ENCODE measurements at places on chromosomes 6 and 20.

DNA sequence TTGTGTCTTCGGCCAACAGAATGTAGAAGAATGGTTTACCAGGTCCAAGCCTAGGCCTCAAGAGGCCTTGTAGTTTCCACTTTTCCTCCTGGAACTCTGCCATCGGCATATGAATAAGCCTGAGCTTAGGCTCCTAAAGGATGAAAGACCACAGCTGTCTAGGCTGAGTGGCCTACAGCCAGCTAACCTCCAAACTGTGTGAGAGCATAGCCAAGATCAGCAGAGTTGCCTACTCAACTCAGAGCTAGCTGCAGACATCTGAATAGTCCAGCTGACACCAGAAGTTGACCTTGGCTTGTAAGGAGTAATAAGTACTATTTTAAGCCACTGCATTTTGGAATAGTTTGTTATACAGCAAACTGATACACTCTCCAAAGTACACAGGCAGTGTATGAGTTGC lies 52.6 kb upstream of the SMIM29 start:
- DNase-seq: no peak

- no peak for DNase-seq
Observed at GRCh38 chr20:57272883-57273535, 6.6 kb upstream of the BMP7 start.

DNA sequence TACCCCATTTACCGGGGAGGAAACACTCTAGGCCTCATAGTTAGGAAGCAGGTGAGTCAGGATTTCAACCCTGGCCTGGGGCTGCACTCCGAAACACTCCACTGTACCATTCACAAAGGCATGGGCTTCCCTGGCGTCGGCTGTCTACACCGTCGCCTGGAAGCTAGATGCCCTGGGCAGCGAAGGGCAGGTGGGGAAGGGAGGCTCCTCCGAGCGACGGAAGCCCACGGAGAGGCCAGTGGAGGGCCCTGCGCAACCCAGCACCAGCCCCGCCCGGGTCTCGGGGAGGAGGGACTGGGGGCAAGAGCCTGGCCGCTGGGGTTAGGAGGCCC lies 16.1 kb downstream of the SDCBP2 start:
- DNase-seq: no peak

GRCh38 chr6:21000331-21000801 lies 466.1 kb downstream of the CDKAL1 start:
- DNase-seq: no peak

DNA sequence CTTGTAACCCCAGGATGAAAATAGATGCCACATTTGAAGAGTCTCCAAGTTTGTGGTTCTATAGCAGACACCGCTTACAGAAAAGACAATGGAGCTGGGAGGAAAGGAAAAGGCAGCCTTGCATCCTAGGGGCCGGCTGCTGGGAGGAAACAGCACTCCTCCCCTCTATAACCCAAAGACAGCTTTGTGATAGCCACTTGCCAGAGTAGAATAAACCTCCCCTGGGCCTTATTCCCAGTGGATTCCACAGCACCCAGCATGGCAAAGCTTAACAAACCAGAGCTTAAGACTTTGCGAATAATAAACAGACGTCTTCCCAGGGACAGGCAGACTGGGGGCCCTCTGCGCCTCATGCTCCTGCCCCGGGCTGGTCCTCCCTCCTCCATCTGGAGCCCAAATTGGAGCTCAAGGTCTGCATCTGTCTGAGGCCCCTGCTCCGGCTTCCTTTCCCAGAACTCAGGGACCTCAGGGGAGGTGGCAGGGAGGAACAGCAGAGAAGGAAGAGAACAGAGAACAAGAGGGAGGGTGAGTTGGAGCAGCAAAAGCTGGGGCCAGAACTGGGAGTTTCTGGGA lies 8.8 kb upstream of the TAF8 start:
- DNase-seq: no peak

DNA sequence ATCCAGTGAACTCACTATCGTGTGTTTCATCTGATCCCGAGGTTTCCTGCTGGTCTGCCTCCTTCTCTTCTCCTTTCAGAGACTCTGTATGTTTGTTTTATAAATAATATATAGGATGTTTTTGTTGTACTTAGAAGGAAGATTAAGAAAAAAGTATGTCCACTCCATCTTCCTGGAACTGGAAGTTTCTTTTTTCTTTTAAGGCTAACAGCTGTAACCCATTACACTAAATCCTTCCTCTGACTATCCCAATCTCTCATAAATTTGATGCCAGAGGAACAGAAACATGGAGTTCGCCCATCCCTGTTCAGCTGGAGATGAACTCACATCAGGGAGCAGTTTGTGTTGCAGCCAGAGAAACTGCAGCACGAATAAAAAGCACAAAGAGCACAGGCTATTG lies 20.7 kb downstream of the RIPK1 start:
- DNase-seq: no peak

DNA sequence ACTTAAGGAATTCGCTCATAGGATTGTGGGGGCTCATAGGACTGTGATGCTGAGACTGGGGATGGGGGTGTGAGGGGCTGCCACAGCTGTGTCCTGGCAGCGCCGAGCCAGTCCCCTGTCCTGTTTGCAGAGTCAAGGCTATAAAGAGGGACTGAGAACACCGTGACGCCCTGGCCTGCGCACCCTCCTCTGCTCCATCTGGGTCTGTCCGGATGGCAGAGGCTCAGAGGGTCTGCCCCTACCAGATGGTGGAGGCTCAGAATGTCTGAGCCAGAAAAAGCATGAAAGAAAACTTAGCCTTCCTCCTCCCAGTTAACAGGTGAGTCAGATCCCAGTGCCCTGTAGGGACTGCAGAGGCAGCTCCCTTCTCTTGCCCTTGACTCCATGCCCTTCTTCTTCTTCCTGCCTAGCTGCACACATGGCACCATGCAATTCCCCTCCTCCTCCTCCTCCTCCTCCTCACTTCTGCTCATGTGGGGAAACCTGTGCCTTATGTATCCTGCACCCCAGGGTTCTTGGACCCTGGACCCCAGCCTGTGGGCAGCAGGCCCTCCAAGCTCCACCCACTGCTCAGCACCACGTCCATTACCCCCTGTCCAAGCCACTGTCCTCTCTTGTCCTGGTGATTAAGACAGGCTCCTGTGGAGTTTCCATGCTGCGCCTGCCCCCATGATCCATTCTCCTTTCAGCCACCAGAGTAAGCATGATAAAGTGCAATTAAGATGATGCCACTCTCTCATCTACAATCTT lies 410.0 kb upstream of the SULF2 start:
- DNase-seq: no peak

DNA sequence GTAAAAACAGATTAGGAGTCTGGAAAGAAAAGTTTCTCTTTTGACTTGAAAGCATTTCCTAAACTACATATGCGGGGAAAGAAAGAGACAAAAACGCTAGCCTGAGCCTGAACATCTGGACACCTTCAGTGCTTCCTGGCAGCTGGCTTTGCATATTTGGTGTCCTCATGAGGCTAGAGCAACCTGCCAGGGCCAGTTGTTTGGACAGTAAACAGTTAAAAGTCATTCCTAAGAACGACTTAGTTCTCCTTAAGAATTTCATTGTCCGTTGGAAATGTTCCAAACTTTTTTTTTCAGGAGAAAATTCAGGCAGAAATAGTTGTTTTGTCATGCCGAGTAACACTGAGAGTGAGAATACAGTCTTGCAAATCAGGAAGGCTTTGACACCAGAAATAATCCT lies 199.8 kb downstream of the SMOC2 start:
- DNase-seq: no peak

- DNase-seq: no peak
Observed at GRCh38 chr6:168619560-168620314, 178.8 kb downstream of the SMOC2 start.

DNA sequence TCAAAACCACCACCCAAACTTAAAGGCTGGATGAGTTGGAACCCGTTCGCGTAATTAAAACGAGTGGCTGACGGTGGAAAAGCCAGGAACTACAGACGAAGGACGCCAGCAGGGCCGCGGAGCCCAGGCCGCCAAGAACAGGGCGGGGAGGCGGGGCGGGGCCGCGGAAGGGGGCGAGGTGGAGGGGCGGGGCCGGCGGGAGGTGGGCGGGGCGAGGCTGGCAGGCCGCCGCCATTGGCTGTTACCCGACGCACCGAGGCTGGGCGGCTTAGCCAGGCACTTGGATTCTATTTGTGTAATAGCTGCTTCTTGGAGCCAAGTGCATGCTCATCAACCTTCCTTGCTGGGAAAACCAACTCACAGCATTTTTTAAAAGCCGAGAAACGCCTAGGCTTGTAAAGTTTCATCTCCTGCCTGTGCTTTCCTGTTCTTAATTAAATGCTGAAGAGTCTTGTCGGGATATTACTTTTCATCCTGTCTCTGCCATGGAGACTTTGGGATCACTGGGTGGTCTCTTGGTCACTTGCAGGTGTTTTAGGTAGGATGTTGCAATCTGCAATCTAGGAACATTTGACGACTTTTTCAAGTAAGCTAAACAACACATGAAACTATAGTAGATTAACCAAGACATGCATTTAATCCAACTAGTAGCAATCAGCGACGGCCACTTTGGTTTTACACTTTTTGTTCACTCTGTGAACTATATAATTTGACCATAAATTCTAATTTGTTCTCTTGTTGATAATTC lies 245.0 kb downstream of the ARID1B start:
- peak; percentile 80 for DNase-seq

DNA sequence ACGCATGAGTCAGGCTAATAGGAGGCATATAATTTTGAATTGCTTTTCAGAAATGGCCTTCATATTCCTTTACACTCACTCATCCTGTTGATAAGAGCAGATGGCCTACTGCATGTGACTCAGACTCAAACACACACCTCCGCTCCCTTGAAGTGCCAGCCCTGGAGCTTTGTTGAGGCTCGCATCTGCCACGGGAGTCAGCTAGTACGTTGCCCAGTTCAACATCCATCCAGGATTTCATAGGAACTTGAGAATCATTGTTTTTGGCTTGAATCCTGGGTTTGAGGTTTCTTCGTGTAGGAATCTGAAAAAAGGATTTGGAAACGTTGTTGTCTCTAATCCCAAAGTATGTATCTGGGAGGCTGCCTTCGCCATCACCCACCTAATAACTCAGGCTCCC lies 87.4 kb upstream of the JAG1 start:
- no peak for DNase-seq

GRCh38 chr6:7201732-7202541 lies 94.2 kb downstream of the RREB1 start:
- DNase-seq: no peak

DNA sequence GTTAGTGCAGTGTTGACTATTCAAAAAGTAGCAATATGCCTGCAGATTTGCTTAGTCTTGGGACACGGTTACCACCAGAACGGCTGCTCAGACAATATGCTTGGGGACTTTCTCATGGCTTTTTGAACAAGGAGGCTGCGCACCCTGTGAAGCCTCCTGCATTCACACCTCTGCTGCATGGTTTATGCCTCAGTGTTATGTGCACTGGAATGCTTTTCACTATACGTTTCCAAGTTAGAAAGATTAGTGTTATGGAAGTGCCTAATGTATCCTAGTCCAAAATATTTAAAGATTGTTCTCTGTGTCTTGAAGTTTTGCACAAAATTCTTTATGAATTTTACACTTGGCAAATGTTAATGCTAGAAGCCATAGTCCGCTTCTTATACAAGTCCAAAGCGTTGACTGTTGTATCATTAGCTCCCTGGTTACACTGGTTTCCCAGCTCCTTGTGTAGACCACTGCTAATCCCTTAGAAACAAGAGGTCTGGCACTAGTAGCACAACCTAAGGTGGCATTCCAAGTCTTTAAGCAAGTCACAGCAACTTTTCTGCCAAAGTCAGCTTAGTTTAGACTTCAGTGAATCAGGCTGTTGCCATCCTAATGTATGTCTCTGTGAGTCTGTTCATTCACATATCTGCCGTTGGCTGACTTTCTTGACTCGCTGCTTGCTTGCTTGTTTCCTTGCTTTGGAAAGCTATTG lies 26.3 kb upstream of the SLC22A1 start:
- DNase-seq: no peak

GRCh38 chr6:11025921-11026635 lies 18.0 kb downstream of the ELOVL2 start:
- no peak for DNase-seq

DNA sequence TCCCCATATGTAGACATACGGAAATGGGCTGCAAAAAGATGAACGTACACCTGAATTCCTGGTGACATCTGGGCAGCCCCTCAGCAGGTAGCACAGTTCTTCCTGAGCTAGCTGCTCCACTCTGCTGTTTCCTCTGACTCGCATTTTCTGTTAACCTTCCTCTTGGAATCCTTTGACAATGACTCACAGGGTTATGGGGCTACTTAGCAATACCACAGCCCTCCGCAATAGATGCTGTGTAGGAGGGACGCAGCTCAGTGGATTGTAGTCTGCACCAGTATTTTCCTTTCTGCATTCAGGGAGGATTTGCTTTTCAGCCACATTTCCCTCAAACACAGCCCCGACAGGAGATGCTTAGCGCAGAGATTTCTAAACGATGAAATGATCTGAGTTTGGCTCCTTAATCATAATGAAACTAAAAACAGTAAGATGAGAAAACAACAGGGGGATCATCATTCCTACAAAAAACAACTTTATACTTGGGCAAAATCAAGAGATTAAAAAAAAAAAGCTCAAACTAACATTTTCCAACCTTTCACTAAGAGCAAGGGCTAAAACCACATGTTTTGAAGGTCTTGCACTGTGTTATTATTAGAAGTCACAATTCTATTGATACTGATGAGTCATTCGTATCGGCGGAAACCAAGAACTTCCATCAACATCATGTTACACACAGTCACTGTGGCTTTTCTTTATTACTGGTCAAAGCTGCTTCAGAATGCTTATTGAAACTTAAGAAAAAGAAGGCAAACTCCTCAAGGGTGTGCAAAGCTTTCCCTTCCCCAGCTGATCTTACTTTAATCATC lies 12.2 kb downstream of the BACH2 start:
- peak; percentile 40 for DNase-seq

- no peak for DNase-seq
Observed at GRCh38 chr6:117326396-117326795, 61.0 kb downstream of the VGLL2 start.

DNA sequence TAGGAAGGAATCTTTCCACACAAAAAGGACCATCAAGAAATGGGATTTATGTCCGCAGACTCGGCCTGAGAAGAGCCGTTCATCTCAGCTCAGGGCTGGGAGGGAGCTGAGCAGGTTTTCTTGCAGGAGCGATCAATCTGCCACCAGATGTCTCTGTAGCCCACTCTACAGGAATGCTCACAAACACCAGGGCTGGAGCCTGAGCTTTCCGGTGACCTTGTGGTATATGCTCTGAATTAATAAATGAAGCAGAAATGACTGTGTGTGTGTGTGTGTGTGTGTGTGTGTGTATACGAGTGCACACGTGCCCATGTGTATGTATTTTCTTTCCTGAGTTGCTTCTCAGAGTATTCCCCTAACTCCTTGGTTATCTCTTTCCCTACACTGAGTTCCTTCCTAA lies 12.0 kb downstream of the CD83 start:
- DNase-seq: peak; percentile 21

GRCh38 chr6:150346346-150346745 lies 22.5 kb upstream of the IYD start:
- no peak for DNase-seq

- no peak for DNase-seq
Observed at GRCh38 chr6:68247782-68248181, 387.3 kb upstream of the ADGRB3 start.

GRCh38 chr20:34293589-34293988 lies 9.6 kb downstream of the AHCY start:
- DNase-seq: no peak

- no peak for DNase-seq
Observed at GRCh38 chr20:17762873-17763557, 63.2 kb downstream of the BANF2 start.
